Hippocampal formation (tissue), 2 donors: ENCODE measurements at places on chromosomes 2 and 18.

- DNase-seq, result no peak
Measured at GRCh38 chr2:133025004-133025403, 355.0 kb upstream of the LYPD1 start.

- DNase-seq, result no peak
Measured at GRCh38 chr2:113275556-113276215, 3.0 kb downstream of the PAX8 start.

GRCh38 chr2:100334929-100335328 lies 12.6 kb upstream of the LONRF2 start:
- DNase-seq, result no peak

DNA sequence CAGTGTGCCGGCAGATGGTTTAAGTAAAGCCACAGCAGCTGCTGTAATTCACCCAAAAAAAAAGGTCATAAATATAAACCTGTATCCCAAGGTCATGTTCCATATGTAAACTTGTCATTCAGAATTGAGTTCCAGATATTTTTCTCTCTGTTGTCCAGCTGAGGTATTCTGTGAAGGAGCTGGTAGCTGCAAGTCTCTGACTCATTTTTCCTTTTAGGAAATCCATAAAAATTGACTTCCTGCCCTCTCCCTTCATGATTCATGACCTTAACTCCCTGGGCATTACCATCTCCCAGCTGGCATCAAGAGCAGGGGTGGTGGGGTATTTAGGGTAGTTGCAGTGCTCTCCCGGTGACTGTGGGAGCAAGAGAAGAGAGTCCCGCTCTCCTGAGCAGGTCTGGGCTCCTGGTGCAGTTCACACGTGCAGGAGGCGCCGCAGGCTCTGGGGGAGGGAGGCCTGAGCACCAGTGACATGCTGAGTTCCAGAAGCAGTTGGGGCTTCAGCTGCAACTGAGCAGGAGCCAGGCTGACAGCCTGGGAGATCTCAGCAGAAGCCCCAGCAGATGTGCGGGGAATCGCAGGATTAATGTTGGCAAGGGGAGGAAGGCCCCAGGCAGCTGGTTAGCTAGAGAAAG lies 192.6 kb downstream of the MGAT5 start:
- no peak for DNase-seq

DNA sequence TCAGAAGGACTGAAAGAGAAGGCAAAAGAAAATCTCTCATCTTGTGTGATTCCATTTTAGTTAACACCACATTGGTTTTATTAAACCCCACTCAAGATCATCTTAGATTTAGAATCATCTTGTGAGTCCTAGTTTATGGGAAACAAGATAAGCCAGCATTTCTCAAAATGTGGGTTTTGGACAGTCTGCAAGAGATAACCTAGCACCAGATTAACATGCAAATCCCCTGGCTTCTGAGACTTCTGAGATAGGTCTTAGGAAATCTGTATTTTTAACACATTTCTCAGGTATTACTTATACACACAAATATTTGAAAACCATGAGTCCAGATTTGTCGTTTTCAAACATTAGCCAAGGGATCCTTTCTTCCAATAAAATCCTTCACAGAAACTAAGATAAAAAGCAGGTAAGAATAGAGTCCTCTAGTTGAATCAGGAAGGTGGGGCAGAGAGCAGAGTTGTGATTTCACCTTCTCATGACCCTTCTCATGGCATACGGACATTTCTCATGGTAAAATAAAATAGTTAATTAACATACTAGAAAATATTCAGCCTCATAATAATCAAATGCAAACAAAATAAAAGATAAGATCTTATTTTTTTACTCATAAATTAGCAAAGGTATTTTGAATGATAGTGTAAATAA lies 287.2 kb upstream of the FN1 start:
- no peak for DNase-seq

DNA sequence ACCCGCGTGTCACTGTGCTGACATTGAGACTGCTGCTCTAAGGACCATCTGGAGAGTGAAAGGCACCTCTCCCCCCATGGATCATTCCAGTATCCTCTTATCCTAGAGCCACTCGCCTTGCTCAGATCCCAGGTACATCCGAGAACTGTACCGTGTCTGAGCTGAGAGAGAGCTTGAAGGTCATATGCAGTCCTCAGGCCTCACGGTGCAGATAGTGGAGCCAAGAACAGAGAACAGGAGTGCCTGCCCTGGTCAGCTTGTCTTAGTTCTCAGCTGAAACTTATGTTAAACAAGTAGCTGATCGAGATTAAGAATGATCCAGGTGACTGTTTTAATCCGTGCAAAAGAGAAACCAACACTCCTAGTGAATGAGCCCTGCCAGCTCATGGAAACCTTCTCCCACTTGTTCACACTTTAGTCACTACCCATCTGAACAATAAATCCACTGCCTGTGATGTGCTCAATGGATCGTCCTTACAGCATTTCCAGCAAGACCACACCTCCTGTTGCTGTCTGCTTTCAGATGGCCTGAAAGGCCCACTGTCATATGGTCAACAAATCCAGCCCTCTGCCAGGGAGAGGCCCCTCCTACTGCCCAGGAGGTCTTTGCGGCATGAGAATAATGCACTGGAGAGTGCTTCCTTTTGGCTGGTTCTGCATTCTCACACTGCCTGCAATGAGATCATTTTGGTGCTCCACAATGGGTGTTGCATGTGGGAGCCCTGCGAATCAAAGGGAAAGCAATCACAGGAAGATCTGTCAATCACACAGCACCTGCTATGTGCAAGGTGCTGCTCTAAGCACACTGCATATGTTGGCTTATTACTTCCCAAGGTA lies 43.7 kb upstream of the APCDD1 start:
- DNase-seq, result no peak

GRCh38 chr2:61436092-61436491 lies 34.8 kb downstream of the USP34 start:
- DNase-seq, result no peak

- DNase-seq, result no peak
Measured at GRCh38 chr2:121804340-121804739, 48.9 kb downstream of the TSN start.

DNA sequence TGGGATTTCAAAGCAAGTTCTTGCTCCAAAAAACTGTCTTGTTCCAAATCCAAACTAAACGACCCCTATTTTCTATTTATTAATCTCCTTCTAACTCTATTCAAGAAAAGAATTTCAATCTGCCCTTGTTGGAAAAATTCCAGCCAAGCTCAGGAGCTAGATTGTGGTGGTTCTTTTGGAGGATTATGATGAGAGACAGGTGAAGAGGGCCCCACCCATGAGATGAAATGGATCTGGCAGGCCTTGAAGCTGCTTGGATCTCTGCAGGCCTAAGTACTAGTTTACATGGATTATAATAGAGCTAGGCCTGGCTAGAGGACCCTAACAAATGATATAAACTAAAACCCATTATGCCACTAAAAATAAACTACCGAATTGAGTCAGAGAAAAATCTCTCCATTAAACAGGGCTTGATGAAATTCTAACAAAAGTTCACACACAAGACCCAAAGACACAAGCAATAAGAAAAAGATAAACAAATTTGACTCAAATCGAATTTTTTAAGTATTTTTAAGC lies 101.6 kb downstream of the GFPT1 start:
- no peak for DNase-seq

- no peak for DNase-seq
Measured at GRCh38 chr18:1056404-1056803, 151.7 kb downstream of the ADCYAP1 start.

DNA sequence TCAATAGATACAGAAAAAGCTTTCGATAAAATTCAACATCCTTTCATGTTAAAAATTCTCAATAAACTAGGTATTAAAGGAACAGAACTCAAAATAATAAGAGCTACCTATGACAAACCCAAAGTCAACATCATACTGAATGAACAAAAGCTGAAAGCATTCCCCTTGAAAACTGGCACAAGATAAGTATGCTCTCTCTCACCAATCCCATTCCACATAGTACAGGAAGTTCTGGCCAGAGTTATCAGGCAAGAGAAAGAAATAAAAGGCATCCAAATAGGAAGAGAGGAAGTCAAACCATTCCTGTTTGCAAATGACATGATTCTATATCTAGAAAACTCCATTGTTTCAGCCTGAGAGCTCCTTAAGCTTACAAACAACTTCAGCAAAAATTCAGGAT lies 1145.8 kb upstream of the DDX18 start:
- DNase-seq, result no peak

GRCh38 chr2:104938231-104938941 lies 84.5 kb downstream of the POU3F3 start:
- no peak for DNase-seq

DNA sequence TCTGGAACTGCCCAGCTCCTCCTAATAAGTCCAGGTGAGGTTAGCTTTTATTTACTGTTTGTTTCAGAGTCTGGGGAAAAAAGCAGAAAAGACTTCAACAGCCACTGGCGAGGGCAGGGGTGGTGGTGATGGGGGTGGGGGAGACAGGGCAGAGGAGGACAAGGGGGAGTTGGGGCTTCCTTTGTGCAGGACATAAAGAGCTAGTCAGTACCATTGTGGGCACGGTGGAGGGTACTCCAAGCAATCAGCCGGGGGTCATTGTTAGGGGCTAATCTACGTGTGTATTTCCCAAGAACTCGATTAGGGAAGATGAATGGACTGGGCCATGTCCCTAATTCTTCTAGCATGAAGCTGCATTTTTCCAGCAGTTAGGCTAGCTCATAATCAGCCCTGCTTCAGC lies 2.8 kb upstream of the RAX start:
- DNase-seq, result no peak

DNA sequence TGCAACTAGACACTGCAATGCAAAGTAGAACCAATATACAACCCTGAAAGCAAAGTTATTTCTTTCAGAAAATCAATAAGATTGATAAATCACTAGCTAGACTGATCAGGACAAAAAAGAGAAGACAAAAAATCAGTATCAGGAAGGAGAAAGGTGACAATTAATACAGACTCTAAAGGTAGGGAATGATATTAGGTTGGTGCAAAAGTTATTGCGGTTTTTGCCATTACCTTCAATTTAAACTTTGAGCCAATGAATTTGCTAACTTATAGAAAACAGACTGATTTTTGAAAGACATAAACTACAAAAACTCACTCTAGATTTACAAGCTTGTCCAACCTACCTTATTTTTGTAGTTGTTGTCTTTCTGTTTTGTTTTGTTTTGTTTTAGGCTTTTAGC lies 30.5 kb upstream of the MRPS9 start:
- no peak for DNase-seq

DNA sequence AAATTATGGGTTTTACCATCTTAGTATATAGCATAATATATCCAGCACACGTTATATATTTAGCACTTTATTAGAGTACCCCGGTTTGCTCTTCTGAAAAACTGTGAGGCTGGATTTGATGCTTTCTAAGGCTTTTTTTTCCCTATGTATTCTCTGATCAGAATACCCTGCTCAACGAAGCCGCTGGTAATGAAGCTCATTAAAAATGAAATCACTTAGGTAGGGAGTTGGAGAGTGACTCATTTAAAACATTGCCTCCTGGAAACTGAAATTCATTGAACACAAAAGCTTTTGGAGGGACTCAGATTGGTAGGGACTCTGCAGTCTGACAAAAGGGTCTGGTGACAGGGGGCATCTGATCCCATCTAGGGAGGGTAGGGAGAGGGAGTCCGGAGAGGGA lies 365.4 kb upstream of the MEX3C start:
- no peak for DNase-seq

DNA sequence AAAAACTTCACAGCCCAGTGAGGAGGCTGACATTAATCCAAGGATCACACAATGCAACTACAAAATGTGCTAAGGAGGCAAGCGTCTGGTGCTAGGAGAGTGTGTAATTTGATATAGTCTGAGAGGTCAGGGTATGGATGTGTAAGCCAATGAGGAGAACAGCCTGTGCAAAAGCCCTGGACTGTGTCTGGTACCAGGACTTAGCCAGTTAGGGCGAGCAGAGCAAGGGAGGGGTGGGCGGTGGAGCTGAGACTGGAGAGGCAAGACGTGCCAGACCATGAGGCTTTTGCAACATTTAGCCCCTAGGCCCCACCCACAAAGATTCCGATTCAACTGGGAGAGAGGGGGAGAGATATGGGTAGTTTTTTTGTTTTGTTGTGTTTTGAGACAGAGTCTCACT lies 33.5 kb upstream of the SPRED2 start:
- DNase-seq, result no peak

DNA sequence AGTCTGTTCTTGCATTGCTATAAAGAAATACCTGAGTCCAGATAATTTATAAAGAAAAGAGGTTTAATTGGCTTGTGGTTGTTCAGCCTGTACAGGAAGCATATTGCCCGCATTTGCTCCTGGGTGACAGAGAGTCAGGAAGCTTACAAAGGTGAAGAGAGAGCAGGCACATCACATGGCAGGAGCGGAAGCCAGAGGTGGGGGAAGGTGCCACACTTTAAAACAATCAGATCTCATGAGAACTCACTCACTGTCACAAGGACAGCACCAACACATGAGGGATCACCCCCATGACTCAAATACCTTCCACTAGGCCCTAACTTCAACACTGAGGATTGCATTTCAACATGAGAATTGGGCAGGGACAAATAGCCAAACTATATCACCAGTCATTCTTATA lies 124.8 kb upstream of the COL5A2 start:
- no peak for DNase-seq

GRCh38 chr2:105325389-105325963 lies 4.1 kb downstream of the TGFBRAP1 start:
- DNase-seq, result no peak
